ENCODE measurements at places on chromosomes 2 and 18.

DNA sequence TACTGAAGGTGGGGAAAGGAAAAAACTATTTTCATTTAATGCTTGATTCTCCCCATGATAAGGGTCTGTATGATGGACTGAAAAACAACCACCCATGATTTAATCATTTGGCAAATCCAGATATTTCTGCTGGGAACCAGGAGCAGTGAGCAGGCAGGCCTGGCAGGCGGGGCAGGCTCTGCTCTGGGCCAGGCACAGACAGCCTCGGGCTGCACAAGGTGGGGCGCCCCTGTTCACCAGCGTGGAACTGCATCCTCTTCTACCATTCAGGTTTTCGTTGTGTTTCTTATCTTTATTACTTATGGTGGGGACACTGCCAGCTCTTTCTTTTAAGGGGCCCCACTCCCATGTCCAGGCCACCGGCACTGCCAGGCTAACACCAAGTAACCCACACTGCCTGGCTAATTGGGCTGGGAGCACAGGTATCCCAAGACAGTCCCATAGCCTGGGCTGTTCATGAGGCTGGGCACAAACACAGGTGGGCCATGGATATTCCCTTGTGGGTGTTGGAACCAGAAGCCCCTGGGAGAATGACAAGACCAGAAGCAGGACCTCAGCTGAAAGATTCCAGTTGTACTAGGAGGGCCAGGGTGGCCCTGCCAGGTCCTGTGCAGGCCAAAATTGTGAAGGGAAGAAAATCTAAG, 57.1 kb upstream of the RALBP1 start:
- DNase-seq = no peak

DNA sequence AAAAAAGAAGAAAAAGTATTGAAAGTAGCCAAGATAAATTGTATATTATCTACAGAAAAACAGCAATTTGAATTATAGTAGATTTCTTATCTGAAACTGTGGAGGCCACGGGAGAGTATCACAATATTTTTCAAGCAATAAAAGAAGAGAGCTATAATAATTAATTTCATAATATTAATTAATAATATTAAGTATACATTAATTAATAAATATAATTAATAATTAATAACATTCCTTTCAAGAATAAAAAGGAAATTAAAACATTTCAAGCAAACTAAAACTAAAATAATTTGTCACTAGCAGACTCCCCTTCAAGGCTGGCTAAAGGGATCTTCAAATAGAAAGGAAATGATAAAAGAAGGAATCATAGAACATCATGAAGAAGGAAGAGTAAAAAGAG, 372.7 kb upstream of the KYNU start:
- DNase-seq = no peak

DNA sequence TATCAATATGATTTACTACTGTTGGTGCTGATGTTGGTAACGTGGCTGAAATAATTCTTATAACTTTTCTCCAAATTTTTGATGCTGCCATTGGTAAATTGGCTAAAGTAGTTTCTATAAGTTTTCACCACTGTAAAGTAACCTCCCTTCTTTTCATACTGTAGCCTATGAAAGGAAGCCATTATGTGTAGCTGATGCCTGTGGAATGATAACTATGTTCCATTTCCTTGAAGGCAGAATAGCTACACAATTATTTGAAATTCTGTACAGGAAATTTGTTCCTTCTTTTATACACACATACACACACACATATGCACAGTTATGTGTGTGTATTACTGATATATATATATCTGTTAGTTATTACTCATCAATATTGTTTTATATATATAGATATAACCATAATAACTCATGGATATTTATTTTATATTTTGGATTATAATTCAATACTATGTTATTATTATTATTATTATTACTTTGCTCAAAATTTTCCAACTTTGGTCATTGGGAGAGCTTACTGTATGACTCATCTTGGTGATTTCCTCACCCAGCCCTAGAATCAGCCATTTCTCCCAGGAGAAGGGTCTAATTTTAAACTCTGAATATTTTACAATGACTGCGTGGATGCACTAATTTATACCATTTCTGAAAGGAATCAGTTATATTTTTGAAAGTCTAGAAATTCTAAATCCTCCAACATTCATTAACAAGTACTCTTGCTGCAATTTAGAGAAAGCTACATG, 1677.7 kb downstream of the SUCLG1 start:
- no peak for DNase-seq

GRCh38 chr2:234459401-234460009, 37.4 kb downstream of the ARL4C start:
- DNase-seq = no peak

DNA sequence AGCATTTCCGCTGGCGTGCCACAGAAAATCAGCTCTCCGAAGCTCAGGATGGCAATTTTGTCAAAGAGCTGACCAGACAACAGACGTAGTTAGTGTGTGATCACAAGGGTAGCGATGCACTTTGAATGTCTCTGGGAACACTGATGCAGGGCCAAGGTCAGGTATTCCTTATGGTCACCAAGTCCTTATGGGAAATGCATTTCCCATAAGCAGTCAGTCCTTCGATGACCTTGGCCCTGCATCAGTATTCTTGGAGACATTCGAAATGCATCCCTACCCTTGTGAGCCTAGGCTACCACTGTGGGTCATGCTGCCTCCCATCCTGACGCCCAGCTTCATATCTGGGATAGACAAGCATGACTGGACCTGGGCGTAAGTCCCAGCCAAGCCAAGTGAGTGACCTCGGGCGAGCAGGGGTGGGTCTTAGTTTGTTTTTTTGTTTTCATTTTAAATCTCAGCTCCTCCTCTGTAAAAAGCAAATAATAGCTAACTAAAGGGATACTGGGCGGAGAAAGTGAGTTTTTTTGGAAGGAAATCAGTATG, 13.6 kb downstream of the ABCG5 start:
- no peak for DNase-seq

DNA sequence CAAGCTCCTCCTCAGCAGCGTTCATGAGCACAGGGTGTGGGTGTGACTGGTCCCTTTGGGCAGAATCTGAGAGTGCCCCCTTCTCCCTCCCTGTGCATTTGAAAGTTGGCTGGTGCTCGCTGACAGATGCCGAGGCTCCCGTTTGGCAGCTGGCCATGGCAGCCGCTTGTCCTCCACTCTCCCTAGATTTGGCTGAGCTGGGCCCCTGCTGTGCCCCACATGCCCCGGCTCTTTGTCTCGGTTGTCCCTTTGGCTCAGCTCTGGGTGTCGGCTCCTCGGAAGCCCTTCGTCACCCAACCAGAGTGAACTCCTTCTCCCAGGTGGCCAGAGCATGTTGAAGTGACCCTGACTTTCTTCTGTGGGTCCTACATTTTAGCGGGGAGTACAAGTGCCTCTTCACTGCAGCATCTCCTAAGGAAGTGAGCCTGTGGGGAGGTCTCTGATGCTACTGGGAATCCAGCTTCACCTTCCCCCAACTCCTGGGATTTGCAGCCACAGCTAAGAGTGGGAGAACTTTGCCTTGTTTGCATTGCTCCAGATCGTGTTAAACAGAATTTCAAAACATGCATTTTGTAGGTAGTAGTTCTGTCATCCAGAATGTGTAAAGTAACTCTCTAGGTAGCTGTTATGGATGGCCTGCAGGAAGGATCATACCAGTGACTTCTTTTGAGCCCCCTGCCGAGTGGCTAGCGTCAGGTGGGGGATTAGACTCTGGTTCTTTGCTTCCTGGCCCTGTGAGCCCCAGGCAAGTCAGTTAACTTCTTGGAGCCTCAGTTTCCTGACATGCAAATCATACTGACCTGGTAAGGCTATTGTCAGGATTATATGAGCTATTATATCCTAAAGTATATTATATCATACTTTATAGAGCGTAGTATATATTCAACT, 24.2 kb downstream of the HPCAL1 start:
- DNase-seq = no peak

DNA sequence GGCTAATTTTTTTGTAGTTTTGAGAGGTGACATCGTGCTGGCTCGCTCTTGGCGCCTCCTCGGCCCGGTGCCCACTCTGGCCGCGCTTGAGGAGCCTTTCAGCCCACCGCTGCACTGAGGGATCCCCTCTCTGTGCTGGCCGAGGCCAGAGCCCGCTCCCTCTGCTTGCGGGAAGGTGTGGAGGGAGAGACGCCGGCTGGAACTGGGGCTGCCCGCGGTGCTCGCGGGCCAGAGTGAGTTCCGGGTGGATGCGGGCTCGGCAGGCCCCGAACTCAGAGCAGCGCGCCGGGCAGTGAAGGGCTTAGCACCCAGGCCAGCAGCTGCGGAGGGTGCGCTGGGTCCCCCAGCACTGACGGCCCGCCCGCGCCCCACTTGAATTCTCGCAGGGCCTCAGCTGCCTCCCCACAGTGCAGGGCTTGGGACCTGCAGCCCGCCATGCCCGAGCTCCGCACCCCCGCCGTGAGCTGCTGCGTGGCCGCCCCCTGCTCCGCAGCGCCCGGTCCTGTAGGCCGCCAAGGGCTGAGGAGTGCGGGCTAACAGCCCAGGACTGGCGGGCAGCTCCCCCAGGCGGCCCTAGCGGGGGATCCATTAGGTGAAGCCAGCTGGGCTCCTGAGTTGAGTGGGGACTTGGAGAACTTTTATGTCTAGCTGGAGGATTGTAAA, 113.2 kb upstream of the ZSWIM2 start:
- no peak for DNase-seq

GRCh38 chr2:219124381-219125110, 36.1 kb downstream of the NHEJ1 start:
- peak; percentile 22 for DNase-seq

DNA sequence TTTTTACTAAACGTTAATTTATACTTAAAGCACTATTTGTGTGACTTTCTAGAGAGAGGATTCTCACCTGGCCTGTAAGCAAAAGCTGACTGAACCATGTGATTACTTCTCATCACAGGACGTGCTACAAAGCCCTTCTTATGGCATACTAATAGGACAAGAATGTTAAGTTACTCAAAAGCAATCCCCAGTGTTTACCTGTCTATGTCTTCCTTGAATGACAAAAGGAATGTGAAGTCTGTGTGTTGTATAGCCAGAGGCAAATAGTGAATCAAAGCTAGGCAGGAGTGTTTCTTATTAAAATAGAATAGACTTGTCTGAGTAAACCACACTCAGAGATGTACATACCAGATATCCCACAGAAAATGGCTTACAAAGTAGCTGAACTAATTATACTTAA, 1465.5 kb downstream of the SUCLG1 start:
- DNase-seq = no peak

DNA sequence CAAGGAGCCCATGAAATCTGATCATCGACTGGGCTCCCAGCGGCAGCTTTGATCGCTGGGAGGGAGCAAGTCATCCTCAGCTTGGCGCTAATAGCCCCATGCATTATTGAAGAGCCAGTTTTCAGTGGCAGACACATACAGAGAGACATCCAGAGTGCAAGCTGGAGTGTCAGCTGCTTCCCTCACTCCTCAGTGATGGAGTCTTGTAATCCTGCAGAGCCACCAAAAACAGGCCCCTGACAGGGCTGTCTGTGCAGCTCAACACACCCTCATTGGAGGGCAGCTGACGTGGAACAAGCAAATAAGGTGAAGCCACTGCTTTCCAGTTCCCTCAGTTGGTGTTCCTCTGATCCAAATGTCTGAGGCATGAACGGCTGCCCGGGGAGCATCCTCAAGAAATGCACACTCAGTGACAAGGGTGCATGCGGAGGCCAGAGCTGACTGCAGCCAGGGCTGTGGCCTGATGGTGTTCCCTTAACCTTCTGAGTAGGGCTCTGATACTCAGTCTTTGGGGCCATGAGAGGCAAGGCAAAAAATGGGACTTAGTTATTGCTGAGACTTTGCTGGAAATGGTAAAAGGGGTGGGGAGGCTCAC, 97.4 kb downstream of the RHOB start:
- DNase-seq = no peak

- DNase-seq = no peak
Measured at GRCh38 chr2:180555391-180555965, 424.9 kb upstream of the UBE2E3 start.
